Fibroblast of skin of left biceps (primary cell): ENCODE measurements at places on chromosomes 1 and 21.
A peak's percentile ranks its signal among the peaks of the same experiment; 100 is the strongest.

GRCh38 chr1:3717041-3717714, 35.1 kb upstream of the CCDC27 start:
- DNase-seq = no peak

GRCh38 chr1:196400478-196401451, 207.5 kb downstream of the KCNT2 start:
- DNase-seq = no peak

DNA sequence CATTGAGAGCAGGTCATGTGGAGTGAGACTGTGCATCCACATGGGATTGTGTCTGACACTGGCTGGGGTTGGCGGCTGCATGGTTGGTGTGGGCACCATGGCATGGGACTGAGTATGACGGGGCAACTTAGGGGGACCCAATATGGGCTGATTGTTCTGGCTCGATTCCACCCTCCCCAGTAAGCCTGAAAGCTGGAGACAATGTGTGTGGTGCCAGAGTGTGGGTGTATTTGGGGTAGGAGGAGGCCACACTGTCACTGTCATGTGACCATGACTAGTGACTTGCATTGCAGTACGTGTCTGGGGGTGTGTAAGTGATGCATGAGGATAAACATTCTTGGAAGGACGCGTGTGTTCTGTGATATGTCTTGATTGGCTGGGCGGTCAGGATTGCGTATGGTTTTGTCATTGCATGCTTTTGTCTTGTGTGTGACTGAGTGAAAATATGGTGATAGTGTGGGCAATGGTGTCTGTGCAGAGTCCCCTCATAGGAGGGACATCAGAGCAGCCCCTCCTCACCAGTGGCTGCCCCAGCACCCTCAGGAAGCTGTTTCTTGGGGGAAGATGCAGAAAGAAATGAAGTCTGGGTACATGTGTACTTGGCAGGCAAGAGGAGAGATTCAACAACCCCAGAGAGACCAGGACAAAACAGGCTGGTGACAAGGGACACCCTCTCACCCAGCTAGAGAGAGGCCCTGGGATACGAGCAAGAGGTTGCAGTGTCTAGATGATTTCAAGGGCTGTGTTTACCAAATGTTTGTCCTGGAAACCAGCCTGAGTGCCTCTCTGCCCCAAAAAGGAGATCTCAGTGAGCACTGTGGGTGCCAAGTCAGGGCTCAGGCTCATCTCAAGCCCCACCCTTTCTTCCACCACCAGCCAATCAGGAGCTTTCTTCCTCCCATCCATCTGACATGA, 36.3 kb downstream of the SDC3 start:
- no peak for DNase-seq

- DNase-seq = peak; percentile 19
These were observed 80.3 kb downstream of the NENF start for GRCh38 chr1:212512816-212513559.

GRCh38 chr1:160101717-160102522, 3.5 kb upstream of the IGSF8 start:
- DNase-seq = no peak

- peak; percentile 60 for DNase-seq
These were observed 4.7 kb downstream of the OLFML2B start for GRCh38 chr1:162019006-162019405.

DNA sequence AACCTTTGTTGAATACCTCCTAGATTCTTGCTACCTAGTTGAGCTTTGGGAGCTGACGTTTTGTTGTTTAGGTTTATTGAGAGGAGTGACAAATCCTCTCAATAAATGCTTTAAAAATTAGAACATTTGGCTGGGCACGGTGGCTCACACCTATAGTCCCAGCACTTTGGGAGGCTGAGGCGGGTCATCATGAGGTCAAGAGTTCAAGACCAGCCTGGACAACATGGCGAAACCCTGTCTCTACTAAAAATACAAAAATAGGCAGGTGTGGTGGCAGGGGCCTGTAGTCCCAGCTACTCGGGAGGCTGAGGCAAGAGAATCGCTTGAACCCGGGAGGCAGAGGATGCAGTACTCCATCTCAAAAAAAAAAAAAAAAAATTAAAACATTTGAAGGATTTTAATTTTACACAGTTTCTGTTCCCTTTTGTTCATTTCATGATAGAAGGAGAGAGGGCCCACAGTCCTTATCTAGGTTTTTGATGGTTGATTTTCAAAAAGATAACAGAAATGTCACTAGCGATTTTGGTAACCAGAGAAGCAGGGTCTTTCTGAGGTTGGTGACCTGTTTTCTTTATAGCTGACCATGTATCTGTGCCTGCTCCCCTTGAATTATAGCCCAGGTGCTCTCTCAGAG, 44.2 kb upstream of the PIGV start:
- no peak for DNase-seq

DNA sequence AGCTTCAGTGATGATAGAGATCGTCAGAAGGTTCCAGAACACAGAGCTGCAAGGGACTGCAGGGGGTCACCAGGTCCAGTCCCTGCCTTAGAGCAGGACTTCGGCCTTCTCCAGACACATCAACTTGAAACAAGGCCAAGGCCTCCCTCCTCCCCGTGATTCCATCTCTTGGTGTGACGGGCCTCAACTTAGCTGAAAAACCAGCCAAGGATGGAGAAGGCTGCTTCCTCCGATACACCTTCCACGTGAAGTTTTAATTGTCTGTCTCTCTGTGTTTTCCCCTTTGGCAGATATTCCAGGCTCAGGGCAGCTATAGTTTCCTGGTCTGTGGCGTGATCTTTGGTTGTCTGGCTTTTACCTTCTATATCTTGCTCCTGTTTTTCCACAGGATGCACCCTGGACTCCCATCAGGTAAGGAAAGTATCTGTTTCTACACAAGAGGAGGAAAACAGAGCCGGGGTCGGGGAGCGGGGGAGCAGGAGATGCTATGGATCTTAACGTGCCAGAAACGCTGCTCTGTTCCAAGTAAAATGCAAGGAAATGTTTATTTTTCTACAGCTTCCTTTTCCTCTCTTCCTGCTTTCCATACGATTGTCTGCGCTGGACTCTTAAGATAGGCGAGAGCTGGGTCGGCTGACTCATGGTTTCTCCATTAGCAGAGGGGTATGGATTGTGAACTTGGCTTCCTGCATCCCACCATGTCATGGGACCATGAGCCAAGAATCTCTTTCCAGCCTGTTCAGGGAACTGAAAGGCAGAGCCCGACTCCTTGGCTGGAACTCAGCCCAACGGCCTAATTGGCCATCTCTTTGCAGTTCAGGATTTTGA, 32.8 kb downstream of the ELK4 start:
- peak; percentile 61 for DNase-seq

DNA sequence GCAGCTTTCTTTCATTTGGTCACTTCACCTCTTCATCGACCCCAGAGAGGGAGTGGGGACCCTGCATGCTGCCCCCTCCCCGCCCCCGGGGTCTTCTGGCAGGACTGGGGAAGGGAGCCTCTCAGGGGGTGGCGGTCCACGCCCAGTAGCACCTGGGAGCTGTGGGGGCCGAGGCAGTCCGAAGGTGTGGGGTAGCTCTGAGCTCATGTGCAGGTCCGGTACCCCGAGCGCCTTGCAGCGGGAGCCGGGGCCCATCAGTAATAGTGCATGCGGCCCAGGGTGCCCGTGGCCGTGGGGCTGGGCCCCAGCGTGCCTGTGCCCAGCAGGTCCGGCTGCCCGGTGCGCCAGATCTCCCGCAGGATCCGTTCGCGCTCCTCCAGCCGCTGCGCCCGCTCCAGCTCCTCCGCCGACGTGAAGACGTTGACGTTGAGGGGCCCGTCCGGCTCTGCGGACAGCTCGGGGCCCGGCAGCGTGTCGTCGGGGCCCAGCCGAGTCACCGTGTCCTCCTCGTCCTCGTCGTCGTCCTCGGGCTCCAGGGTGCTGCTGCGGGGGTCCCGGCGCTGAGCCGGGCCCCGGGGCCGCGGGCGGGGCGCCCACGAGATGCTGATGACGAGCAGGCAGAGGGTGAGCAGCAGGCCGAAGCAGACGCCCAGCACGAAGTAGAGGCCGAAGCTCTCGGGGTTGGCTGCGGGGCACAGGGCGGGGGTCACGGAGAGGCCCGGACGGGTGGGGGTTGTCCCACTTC, 1.2 kb downstream of the EVA1B start:
- DNase-seq = no peak

- DNase-seq = no peak
These were observed 29.3 kb downstream of the IER5 start for GRCh38 chr1:181117648-181118449.

DNA sequence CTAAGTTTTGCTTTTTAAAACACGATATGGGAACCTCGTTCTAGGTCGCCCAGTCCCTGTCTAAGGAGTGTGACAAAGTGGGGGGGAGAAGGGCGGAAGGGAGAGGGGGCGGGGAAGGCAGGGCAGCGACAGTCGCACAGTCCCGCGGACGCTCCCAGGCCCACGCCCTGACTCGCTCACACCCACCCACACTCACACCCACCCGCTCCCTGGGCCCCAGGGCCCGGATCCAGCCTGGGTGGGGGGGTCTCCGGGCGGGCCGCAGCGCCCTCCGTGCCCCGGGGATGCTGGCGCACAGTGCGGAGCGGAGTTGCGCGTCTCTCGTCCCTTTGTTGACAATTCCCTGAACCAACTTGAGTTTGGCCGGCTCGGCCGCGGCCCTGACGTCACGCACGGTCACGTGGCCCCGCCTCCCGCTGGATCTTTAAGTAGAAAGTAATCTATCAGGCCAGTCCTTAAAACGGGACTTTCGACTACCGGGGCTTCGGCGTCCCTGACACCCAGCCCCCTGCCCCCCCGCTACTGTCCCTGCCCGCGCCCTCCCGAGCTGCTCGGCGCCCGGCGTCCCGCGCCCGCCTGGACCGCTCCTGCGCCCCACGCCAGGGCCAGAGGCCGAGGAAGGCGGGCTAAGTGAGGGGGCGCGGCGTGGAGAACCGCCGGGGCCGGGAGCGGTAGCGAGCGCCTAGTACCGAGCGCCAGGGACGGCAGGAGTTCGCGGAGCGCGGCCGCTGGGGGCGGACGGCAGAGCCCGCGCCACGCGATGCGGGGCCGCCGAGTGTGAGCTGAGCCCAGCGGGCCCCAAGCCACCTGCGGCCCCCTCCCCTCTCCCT, at the start of gene FOXD3:
TSS of gene FOXD3 (plus strand) at position 454 of the 830 bp plus-strand sequence. CDS start 492 bp downstream, outside the sequence.
- DNase-seq = no peak

DNA sequence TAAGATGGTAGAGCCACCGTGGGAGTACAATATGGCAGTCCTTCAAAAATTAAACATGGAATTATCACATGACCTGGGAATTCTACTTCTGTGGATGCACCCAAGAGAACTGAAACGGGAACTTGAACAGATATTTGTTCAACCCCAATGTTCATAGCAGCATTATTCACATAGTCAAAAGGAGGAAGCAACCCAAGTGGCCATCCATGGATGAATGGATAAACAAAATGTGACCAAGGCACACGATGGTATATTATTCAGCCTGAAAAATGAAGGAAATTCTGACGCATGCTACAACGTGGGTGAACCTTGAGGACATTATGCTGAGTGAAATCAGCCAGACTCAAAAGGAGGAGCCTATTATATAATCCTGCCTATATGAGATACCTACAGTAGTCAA, 22.8 kb upstream of the LAPTM5 start:
- DNase-seq = no peak

- DNase-seq = no peak
These were observed 39.7 kb downstream of the EIF2B3 start for GRCh38 chr1:44946725-44947062.

DNA sequence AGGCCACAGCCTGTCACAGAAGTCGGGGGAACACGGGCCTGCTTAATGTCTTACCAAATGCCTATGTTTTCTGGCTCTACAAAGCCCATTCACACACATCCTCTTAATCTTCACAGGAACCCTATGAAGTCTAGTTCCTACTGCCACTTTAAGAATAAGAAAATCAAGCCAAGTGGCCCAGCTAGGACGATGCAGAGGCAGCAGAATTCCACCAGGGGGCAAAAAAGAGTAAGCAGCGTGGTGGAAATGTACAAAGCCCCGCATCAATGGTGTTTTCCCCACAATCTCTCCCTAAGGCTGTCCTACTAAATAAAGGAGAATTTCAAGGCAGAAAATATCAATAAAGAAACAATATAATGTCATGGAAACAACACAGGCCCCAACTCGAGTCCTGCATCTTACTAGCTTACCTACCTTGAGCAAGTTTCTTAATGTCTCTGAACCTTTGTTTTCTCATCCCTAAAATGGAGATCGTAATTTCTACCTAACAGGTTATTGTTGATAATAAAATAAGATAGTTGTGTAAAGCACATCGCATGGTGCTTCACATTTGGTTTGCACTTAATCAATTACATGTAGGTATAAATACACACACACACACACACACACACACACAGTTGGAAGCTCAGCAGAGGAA, 21.4 kb downstream of the SEC16B start:
- no peak for DNase-seq

DNA sequence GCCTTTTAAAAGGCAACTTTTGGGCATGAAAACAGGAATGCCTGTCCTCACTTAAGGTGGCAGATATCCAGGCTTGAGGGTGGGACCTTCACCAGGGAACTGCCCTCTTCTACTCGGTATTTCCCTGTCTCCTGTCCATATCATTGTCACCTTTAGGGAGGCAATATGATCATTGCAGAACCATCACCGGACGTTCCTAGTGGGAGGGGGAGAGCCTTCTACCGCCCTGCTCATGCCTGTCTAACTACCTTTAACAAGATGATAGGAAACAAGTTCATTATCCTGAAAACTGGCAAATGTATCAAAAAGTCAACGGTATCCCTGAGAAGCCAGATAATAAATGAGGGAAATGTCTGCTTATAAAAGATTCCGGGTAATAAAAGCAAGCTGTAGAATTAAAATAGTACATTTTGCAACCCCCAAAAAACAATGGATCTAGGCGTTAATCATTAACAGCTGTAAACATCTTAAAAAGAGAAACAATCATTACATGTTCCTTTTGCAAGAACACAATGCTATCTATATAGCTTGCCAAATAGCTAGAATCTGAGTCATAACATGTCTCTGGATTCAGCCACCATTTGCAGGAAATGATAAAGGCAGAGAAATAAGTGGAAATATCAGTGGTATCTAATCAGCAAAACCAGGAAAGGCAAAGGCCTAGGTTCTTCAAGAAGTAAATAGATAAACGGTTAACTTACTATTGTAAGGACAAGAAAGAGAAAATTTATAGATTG, 852.9 kb upstream of the ADGRL4 start:
- DNase-seq = peak; percentile 87

- DNase-seq = no peak
These were observed 70.2 kb downstream of the BACH1 start for GRCh38 chr21:29368906-29369305.

- no peak for DNase-seq
These were observed 67.5 kb downstream of the DISC1 start for GRCh38 chr1:231694075-231694431.

- DNase-seq = no peak
These were observed 25.6 kb upstream of the ST6GALNAC3 start for GRCh38 chr1:76048926-76049325.

DNA sequence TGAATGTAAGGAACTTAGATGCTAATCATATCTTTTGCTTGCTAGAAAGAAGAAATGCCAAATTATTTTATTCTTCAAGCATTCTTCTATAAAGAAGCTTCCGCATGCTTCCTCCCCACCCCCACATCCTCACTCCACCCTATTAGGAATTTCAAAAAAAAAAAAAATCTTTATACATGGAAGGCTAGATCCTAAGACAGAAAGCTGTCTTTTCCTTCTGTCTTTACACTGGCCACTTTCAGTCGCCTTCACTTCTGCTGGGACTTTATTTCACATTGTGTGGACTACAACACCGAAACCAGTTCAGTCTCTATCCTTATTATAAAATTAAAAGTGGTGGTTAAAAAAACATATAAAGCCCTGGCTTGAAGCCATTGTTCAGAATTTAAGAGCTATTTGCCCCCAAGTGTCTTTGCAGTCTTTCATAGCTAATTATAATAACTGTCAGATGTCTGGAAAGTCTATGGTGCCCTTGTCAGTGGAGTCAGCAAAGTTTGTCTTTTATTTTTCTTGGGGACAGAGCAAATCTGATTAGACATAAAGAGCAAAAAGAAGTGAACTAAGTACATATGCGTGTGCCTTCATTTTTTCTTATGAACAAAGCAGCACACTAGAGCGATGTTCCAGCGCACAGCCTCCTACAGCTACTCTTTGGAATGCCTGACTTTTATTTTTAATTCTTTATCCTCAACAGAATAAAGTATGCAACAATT, 297.7 kb downstream of the PTPRC start:
- DNase-seq = no peak
